WTC11 (cell line): ENCODE measurements at places on chromosomes 12 and 14. TPM values are rescaled to one million over a fixed set of nuclear protein-coding genes. Genes with fewer than 3 reads are reported as not detected.

DNA sequence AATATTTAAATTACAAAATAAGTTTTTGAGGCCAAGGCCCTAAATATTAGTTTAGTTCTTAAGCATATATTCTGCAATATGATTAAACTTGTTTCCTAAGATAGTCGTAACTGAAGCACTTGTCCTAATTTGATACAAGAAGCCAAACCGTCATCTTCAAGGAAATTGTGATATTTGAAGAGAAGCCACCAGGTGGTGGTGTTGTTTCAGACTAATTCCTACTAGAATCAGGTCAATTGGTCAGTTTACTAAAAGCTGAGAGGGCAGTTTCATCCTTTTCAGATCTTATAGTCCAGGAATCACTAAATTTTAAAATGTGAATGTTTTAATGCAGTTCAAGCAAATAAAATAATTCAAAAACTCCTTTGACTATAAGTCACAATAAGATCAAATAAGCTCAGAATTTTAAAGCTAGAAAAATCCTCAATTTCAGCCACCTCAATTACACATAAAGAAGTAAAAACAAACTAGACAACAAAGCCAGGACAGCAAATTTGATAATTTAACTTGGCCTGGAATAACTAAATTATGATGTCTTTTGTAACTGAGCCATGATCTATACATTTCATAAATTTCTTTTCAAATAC lies 7.1 kb upstream of the ARL1 start:
- peak; percentile 15 for DNase-seq

- DNase-seq = no peak
These were observed 135.4 kb upstream of the CLEC14A start for GRCh38 chr14:38391334-38391733.

GRCh38 chr14:68671909-68672308 lies 121.0 kb downstream of the ZFP36L1 start:
- DNase-seq = no peak

ACOT6 gene
- 0.13 to 0.37 TPM in 2 of 3 replicates, not detected in the other for total RNA-seq

GRCh38 chr12:49225576-49226166 lies 36.8 kb upstream of the TUBA1A start:
- no peak for DNase-seq

GRCh38 chr12:52046859-52047258 lies 4.4 kb upstream of the NR4A1 start:
- no peak for DNase-seq

- no peak for DNase-seq
These were observed 65.3 kb downstream of the PDE6H start for GRCh38 chr12:15038137-15038536.

RAB5B gene
- 55.0 to 65.8 TPM (median 64.3 TPM) in 3 replicates for total RNA-seq

- DNase-seq = peak; percentile 6
These were observed 33.3 kb upstream of the BEGAIN start for GRCh38 chr14:100620255-100621100.

CRIP2 gene
- total RNA-seq = 4.6 to 5.4 TPM (median 5.0 TPM) in 3 replicates

GRCh38 chr12:126545411-126545810 lies 1480.2 kb downstream of the AACS start:
- no peak for DNase-seq
